ENCODE measurements at places on chromosomes 13 and 19.

DNA sequence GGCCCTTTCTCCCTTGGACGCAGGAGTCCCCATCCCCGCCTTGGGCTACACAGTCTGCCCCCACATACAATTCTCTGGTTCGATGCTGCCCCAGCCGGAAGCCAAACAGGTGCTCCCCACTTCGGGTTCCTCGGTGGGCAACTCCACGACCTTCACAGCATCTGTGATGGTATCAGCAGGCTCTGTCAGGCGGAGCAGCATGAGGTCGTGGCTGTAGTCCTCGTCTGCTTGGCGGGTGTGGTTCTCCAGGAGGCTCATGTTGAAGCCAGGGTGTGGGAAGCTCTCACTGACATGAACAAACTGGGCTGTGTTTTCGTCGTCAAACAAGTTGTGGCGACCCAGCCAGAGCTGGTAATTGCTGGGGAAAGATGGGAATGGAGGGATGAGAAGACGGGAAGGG, 3.5 kb downstream of the KLK1 start:
- no peak for DNase-seq

DNA sequence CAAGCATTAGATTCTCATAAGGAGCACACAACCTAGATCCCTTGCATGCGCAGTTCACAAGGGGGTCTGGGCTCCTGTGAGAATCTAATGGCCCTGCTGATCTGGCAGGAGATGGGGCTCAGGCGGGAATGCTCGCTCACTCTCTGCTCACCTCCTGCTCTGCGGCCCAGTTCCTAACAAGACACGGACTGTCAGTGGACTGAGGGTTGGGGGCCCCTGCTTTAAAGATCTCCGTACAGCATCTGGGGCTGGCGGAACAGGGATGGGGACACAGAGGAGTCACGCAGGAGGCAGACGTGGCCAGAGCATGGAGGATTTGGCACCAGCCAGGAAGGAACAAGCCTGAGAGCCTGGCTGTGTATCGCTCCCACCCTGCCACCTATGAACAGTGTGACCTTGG, 37.3 kb upstream of the ZNF536 start:
- no peak for DNase-seq

- DNase-seq = no peak
Observed at GRCh38 chr19:37217480-37217774, 587 bp upstream of the ZNF383 start.

DNA sequence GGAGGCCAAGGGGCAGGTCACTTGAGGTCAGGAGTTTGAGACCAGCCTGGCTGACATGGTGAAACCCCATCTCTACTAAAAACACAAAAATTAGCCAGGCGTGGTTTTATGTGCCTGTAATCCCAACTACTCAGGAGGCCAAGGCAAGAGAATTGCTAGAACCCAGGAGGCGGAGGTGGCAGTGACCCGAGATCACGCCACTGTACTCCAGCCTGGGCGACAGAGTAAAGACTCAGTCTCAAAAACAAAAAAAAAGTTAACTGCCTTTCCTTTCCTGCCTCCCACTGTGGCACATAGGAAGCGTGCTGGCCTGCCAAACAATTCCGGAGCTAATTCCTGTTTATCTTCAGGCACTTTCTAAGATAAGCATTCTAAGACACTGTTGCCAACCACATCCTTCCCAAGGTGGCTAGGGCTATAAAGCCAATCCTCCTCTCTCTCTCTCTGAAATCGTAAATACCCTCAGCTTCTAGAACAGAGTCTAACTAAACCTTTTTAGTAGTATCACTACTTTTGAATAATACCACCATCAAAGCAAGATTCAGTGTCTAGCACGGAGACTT, 21.6 kb downstream of the SLC25A30 start:
- no peak for DNase-seq

DNA sequence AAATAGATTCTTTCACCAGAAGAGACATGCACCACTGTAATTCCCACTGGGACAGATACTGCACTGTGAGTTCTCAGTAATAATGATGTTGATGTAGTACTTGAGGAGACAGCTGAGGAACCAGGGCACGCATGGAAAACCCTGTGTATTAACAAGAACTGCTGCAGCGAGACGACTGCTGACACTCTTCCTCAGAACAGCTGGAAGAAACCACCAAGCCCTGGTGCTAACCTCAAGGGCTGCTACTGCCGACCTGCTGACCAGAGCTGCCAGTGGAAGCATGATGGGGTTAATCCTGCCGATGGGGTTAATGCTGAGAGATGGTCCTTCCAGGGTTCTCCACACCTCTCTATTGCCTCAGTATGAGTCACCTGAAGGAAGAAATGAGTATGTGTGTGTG, 45.6 kb downstream of the EDNRB start:
- no peak for DNase-seq

DNA sequence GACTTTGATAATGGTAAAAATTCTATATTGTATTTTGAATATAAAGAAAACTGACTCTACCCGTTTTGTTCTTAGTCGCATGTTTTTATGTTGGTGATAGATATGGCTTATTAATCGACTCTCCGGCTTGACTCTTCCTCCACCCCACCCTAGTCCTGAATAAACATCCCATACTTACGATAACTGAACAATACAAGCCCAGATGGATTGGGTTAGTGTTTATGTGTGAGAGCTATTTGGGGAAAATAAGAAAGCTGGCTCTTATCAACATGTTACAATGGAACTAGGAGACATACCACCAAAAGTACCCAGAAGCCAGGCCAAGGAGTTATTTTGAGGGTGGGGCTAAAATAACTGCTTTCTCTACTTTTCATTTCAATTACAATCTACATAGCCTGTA, 796.3 kb downstream of the DIAPH3 start:
- no peak for DNase-seq

- no peak for DNase-seq
Observed at GRCh38 chr19:49331616-49332055, 3.6 kb upstream of the CD37 start.

DNA sequence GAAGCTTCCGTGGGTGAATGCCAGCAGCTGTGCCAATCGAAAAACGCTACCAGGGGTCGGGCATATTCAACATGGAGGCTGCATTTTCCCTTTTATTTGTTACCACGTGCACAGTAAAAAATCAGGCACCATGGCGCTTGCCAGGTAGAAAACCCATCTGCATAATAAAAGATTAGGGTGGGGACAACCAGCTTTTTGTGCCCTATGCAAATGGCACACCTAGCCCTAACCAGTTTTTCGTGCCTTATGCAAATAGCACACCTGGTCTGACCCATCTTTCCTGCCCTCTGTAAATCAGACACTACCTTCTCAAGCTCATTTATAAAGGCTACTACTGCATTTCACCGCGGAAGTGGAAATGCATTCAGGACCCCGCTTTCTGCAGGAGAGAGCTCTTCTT, 62.1 kb upstream of the FREM2 start:
- no peak for DNase-seq

DNA sequence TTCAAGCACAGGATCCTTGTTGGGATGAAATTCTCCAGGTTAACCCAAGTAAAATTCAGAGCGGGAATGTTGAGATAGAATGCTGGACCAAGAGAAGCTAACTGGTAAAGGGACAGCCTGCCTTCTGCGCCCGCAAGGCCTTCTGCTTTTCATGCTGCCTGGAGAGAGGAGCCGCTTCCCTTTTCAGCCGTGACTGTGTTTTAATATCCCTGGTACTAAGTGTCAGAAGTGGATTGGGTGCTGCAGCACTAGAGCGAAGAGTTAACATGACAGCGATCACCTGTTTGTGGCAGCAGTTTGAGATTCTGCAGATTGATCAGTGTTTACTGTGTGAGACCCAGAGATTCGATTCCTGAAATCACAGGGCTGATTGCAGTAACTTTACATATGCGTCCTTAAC, 197.4 kb upstream of the ZNF536 start:
- DNase-seq = no peak

DNA sequence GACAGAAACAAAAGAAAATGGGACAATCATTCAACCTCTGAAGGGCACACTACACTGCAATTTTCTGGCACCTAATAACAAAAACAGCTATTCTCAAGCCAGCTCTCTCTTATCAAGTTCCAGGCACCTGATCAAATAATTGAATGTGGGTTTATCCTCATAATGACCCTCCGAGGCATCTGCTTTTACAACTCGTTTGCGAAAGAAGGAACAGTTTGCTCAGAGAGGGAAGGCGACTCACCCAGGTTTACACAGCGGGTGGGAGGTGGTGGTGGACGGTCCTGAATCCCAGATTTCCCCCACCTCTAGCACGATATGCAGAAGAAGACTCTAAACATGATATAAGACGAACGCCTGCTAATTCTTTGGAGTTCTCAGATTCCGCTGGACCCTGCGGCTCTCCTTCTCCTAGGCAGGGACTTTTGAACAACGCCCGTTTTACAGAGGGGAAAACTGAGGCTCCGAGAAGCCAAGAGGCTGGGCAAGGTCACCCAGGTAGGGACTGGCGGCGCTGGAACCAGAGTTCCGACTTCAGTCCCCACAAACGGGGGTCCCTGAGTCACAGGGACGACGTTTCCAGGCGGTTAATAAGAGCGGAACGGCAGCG, 641 bp downstream of the SGTA start:
- no peak for DNase-seq

GRCh38 chr13:110471156-110471832, 90.2 kb downstream of the RAB20 start:
- DNase-seq = no peak

GRCh38 chr19:27822336-27822735, 1390.6 kb downstream of the UQCRFS1 start:
- no peak for DNase-seq

GRCh38 chr19:40705362-40705651, 11.4 kb downstream of the COQ8B start:
- DNase-seq = no peak

DNA sequence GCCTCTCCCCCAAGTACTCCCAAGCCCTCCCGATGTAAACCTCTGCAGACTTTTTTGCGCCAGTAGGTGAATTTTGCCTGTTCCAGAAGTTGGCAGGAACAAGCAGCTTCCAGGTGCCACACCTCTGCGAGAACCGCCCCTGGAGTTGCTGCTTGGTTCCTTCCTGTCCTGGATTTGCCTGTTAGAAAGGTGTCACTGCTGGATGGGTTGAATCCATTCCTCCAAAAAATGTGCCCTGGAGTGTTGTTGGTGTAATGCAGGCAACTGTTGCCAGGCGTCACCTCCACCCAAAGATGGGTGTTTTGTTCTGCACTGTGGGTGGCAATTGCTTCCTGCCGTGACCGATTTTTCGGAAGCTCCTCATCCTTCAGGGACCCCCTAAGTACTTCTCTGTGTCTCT, 5.7 kb downstream of the PGPEP1 start:
- DNase-seq = no peak

DNA sequence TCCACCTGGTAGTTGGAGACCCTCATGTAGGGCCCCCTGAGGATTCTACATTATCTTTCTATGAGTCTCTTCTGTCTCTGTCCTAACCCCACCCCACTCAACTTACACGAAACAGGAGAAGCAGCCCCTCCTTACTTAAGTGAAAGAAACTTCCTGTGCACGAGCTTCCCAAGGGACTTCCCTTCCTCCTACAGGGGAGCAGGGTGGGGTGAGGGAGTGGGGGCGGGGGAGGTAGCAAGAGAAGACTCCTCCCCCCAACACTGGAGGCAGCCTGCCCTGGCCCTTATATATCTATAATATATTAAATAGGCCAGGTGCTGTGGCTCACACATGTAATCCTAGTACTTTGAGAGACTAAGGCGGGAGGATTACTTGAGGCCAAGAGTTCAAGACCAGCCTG, 5.5 kb upstream of the PDE4C start:
- no peak for DNase-seq

- no peak for DNase-seq
Observed at GRCh38 chr13:23899555-23899954, 2.3 kb upstream of the C1QTNF9B start.

DNA sequence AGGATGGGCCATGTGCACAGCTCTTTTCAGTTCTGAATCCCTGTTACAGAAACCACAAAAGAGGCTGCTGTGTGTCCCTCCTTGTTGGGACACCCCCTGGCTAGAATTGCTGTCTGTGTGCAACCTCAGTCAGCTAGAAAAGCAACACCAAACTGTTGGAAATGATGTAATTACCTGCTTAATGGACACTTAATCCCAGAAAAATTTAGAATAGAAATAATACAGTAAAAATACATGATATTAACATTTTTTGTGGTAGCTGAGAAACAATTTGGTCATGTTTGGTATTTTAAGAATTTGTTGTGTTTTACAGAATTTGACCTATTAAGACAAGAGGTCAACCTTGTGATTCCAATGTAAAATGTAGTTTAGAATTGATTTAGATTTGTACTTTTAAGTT, 46.8 kb downstream of the FAM124A start:
- no peak for DNase-seq

- no peak for DNase-seq
Observed at GRCh38 chr19:33905473-33905936, 108.8 kb downstream of the KCTD15 start.

DNA sequence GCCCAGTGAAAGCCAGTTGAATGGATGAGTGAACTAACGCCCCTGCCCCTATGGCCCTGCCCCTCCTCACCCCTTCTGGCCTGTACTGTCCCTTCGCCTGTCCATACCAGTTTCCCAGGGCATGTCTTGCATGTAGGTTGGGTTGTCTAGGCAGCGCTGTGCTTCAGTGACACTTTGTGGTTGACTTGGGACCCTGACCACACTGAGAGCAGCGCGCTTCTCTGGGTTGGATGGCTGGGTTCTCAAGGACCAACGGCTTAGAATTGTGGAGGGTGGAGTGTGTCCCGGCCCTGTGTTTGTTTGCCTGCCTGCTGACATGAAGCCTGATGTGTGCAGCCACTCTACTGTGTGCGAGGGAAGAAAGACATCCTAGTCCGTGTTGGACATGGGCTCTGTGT, 15.8 kb downstream of the GATAD2A start:
- no peak for DNase-seq

DNA sequence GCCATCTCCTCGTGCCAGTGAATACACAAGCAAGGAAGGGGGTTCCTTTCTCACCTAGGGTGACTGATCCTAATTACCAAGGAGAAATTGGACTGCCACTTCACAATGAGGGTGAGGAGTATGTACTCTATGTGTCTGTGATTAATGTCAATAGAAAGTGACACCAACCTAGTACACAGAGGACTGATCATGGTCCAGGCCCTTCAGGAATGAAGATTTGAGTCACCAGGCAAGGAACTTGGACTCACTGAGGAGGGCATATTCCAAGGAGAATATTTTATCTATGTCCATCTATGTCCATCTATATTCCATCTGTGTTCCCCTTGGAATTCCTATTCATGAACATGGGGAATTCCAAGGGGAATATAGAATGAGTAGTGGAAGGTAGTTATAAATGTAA, 9.2 kb upstream of the ALOX5AP start:
- no peak for DNase-seq

GRCh38 chr13:110712081-110712848, 1.2 kb upstream of the ING1 start:
- peak; percentile 76 for DNase-seq

Measured in stimulated activated CD8-positive, alpha-beta memory T cell treated with anti-CD3 and anti-CD28 coated beads, Interleukin-15, amount 100 ng/mL, for 24 hours (primary cell).